ENCODE measurements at places on chromosomes 2 and 18.

DNA sequence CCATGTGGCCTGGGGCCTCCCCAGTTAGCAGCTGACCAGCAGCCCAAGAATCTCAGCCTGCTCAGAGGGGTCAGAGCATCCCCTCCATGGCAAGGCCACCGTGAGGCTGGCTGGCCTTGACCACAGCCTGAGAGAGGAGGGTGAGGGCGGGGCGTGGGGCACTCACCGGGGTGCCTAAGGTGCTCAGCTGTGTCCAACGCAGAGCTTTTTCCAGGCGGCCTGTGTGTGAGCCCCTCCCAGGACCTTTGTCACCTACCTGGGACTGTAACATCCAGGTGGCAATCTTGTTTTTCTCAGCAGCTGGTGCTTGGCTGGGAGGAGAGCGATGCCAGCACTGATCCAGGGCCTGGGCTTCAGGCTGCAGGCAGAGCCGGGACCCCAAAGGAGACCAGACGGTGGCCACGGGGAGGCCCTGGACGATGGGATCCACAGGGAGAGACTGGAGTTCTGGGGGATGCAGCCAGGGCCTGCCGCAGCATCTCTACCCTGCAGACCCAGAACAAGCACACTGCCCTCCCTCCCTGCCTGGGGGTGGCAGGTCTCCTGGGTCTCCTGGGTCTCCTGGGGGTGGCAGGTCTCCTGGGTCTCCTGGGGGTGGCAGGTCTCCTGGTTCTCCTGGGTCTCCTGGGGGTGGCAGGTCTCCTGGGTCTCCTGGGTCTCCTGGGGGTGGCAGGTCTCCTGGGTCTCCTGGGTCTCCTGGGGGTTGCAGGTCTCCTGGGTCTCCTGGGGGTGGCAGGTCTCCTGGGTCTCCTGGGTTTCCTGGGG lies 12.3 kb downstream of the SNED1 start:
- peaks cover 18% of the 10 kb centered on the region for H3K4me1 ChIP-seq
- peaks cover 3% of the 10 kb centered on the region for H3K27me3 ChIP-seq
- DNase-seq, result peak; percentile 35
- no peaks in the 10 kb centered on the region for H3K36me3 ChIP-seq
- peak overlapping the region; percentile 87 for H3K27ac ChIP-seq

DNA sequence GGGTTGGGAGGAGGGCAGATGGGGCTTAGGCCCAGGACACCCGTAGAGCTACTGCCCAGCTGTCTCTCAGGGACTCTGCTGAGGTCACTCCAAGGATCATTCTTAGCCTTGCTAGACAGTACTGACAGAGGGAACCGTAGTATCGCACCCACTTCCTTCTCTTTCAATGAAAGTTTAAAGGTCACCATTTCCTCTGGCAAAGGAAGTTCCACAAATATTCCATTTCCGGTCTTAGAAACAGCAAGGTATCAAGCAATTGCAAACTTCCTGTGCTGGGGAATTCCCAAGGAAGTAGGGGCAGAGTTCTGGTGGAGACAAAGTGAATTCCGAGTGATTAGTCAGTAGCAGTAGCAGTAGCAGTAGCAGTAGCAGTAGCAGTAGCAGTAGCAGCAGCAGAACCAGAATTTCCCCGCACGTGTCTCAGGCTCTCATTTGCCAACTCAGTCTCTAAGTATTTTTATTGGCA lies 24.7 kb downstream of the IL1B start:
- DNase-seq, result no peak
- H3K27ac ChIP-seq, result no peak overlapping the region
- H3K4me1 ChIP-seq, result peaks cover 14% of the 10 kb centered on the region
- H3K36me3 ChIP-seq, result peaks cover 16% of the 10 kb centered on the region

DNA sequence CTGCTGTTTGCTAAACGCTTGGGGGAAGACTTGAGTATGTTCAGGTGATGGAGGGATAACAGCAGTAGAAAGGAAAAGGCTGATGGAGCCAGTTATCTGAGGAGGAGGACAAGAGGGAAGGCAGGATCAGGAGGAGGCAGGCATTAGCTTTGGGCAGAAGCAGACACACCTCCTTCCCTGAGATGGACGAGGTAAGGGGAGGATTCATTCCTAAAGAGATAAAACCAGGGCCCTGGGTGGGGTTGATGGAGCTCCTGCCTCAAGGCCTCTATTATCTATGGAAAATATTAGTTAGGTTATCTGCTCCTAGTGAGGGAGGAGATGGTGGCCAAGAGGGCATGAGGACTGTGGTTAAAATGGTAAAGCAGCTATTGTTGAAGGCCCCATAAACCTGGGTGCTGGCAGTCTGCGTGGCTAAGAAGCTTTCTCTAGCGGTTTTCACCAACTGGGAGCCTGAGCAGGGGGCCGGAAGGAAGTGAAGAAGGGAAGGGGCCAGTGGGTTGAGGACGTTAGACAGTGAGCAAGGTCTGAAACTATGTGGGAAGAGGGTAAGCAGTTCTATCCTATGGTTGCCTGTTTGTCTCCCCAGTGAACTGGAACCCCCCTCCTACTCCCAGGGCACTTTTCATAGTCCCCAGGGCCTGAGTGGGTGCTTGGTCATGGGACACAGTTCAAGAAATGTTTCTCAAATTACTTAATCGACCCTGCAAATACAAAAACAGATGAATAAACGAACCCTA lies 56.6 kb upstream of the HK2 start:
- peak overlapping the region; percentile 50 for H3K4me3 ChIP-seq
- H3K27me3 ChIP-seq, result peaks cover 5% of the 10 kb centered on the region

DNA sequence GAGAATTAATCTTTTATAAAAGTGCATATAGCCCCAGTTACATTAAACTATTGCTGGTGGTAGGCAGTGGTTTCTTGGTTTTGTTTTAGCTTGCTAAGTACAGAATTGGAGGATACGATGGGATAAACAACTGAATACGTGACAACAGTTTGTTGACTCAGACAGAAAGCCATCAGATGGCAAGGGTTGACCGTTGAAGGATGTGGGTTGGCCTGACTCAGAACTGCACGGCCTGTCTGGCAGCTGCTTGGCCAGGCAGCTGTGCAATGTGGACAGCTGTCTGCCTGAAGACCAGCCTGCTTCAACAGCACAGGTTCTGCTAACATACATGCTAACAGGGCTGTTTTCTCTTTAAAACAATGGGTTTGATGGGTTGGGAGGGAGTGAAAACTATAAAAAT lies 46.6 kb downstream of the PRKRA start:
- peaks cover 16% of the 10 kb centered on the region for H3K27me3 ChIP-seq
- peak overlapping the region; percentile 19 for H3K4me3 ChIP-seq
- DNase-seq, result no peak
- no peak overlapping the region for H3K27ac ChIP-seq

GRCh38 chr18:26943906-26944305 lies 78.4 kb upstream of the AQP4 start:
- no peaks in the 10 kb centered on the region for H3K27me3 ChIP-seq
- no peak overlapping the region for H3K27ac ChIP-seq
- H3K36me3 ChIP-seq, result no peaks in the 10 kb centered on the region
- no peak for DNase-seq
- H3K4me1 ChIP-seq, result no peaks in the 10 kb centered on the region
- no peak overlapping the region for H3K4me3 ChIP-seq

- H3K27me3 ChIP-seq, result no peaks in the 10 kb centered on the region
- DNase-seq, result no peak
- H3K36me3 ChIP-seq, result peaks cover 9% of the 10 kb centered on the region
- H3K27ac ChIP-seq, result no peak overlapping the region
- peaks cover 10% of the 10 kb centered on the region for H3K4me1 ChIP-seq
- no peak overlapping the region for H3K4me3 ChIP-seq
Observed at GRCh38 chr2:241943209-241943850, 73.8 kb downstream of the RTP5 start.

DNA sequence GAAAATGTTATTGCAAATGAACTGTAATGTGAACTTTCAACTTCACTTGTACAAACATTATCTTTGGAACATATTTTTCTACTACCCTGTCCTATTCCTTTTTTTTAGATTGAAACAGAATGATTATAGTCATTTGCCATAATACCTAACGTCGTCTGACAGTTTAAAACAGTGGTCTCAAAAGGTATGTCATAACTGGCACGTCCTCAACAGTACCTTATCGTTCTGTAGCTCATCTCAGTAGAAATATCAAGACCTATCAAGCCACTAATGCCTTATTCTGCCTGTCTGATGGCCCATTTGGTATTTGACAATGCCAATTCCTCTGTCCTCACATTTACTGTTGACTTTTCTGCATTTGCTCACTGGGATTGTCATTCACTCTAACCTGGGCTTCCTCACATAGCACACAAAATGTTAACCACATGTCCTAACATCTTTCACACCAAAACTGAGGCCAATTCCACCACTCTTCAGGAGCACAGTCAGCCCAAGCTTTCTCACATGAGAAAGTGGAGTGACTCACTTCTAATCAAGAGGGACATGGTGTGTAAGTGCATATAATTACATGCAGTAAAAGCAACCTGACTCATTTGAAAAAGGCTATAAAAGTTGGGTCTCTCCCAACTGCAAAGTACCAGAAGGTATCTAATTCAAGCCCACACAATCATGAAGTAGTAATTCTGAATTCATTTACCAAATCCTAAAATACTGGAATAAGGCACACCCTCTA lies 34.8 kb downstream of the DNER start:
- peaks cover 23% of the 10 kb centered on the region for H3K27me3 ChIP-seq
- no peaks in the 10 kb centered on the region for H3K4me1 ChIP-seq
- H3K27ac ChIP-seq, result no peak overlapping the region
- no peak overlapping the region for H3K4me3 ChIP-seq

GRCh38 chr2:150133623-150134022 lies 353.8 kb downstream of the RND3 start:
- DNase-seq, result no peak
- H3K4me1 ChIP-seq, result no peaks in the 10 kb centered on the region
- H3K27ac ChIP-seq, result no peak overlapping the region
- H3K36me3 ChIP-seq, result no peaks in the 10 kb centered on the region
- no peak overlapping the region for H3K4me3 ChIP-seq

GRCh38 chr2:70645733-70646419 lies 92.2 kb upstream of the TGFA start:
- peaks cover 2% of the 10 kb centered on the region for H3K4me1 ChIP-seq
- no peak for DNase-seq
- H3K4me3 ChIP-seq, result no peak overlapping the region
- H3K27ac ChIP-seq, result no peak overlapping the region
- peaks cover 14% of the 10 kb centered on the region for H3K27me3 ChIP-seq

DNA sequence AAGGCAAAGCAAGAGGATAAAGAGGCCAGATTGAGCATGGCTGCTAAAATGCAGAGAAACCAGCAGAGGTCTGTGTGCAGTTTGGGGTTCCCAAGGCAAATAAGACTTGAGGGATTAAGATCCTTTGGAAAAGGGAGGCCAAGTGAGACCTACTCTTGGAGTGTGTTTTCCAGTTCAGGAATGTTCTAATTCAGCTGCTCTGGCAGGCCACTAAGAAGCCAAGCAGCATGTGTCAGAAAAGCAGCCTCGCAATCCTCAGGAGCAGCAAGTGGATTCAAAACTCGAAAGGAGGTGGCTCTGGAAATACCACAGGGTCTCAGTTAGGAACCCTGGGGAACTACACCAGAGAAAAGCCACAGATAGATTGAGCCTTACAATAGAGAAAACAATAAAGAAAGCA lies 569.2 kb downstream of the METTL4 start:
- DNase-seq, result no peak
- H3K4me1 ChIP-seq, result no peaks in the 10 kb centered on the region
- H3K27me3 ChIP-seq, result peaks cover 2% of the 10 kb centered on the region
- H3K36me3 ChIP-seq, result no peaks in the 10 kb centered on the region

GRCh38 chr18:24491927-24492834 lies 31.7 kb downstream of the HRH4 start:
- H3K36me3 ChIP-seq, result no peaks in the 10 kb centered on the region
- no peak overlapping the region for H3K4me3 ChIP-seq
- H3K4me1 ChIP-seq, result peaks cover 6% of the 10 kb centered on the region
- H3K27me3 ChIP-seq, result peaks cover 16% of the 10 kb centered on the region
- DNase-seq, result no peak

- DNase-seq, result no peak
- H3K4me1 ChIP-seq, result no peaks in the 10 kb centered on the region
- H3K27ac ChIP-seq, result no peak overlapping the region
Observed at GRCh38 chr18:52409727-52410126, 69.7 kb downstream of the DCC start.

- peaks cover 70% of the 10 kb centered on the region for H3K4me1 ChIP-seq
- H3K27me3 ChIP-seq, result no peaks in the 10 kb centered on the region
- no peak for DNase-seq
- peak overlapping the region; percentile 92 for H3K4me3 ChIP-seq
Observed at GRCh38 chr2:197307236-197307932, 3.2 kb downstream of the ANKRD44 start.

DNA sequence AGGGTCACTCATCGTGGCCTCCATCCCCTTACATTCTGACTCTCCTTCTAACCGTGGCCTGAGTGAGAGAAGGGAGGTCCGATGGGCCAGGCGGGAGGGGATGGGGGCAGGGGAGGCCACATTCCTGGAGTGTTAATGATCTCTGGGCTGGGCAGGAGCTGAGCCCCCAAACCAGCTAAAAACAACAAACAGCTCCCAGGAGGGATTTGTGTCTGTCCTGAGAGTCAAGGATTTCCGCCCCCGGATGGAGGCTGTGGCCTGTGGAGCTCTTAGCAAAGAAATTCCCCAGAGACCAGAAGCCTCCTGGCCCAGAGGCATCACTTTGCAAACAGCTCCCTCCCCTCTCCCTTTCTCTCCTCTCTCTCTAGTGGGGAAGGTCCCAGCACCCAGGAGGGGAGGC lies 23.5 kb downstream of the EMX1 start:
- no peak overlapping the region for H3K4me3 ChIP-seq
- H3K4me1 ChIP-seq, result peaks cover 3% of the 10 kb centered on the region
- H3K36me3 ChIP-seq, result no peaks in the 10 kb centered on the region
- DNase-seq, result no peak
- no peak overlapping the region for H3K27ac ChIP-seq
- H3K27me3 ChIP-seq, result peaks cover under 1% of the 10 kb centered on the region

GRCh38 chr18:38698088-38698487 lies 1132.5 kb upstream of the CELF4 start:
- H3K36me3 ChIP-seq, result no peaks in the 10 kb centered on the region
- DNase-seq, result no peak
- no peak overlapping the region for H3K27ac ChIP-seq
- no peaks in the 10 kb centered on the region for H3K27me3 ChIP-seq
- H3K4me1 ChIP-seq, result no peaks in the 10 kb centered on the region

DNA sequence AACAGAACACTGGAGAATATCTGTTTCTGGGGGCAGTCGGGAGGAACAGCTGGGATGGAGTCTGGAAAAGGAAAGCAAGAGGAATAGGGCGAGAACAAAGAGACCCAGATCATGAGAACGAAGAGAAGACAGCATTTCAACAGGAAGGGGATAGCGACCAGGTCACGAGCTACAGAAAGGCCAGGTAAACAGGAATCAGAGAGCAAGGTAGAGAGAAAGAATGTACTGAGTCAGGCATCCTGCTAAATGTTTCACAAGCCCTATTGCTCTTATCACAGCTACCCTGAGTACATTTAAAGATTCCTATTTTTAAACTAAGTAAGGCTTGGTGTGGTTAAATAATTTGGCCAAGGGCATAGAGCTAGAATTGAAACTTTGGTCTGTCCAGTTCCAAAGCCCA lies 254.9 kb upstream of the RAB12 start:
- no peak overlapping the region for H3K27ac ChIP-seq
- no peak for DNase-seq
- H3K4me1 ChIP-seq, result no peaks in the 10 kb centered on the region
- H3K27me3 ChIP-seq, result no peaks in the 10 kb centered on the region

Data from activated naive CD8-positive, alpha-beta T cell treated with anti-CD3 and anti-CD28 coated beads, Interleukin-2, amount 10 ng/mL, durations not matched to agents 7 days and 5 days (primary cell).